ENCODE measurements at places on chromosomes 7 and 10.
A peak's percentile ranks its signal among the peaks of the same experiment; 100 is the strongest.

DNA sequence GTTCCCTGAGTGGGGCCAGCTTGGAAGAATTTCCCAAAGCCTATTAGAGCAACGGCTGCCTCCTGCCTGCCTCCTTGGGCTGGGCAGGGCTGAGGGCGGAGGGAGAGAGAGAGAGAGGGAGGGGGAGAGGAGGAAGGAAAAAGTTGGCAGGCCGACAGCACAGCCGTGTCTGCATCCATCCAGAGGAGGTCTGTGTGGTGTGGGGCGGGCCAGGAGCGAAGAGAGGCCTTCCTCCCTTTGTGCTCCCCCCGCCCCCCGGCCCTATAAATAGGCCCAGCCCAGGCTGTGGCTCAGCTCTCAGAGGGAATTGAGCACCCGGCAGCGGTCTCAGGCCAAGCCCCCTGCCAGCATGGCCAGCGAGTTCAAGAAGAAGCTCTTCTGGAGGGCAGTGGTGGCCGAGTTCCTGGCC, at the start of gene AQP1:
Gene AQP1 (plus strand): TSS at position 293 of the 409 bp plus-strand sequence. CDS start 57 bp downstream, at position 350.
- DNase-seq = no peak

- no peak for DNase-seq
Measured at GRCh38 chr7:117946151-117946633, 73.0 kb upstream of the CTTNBP2 start.

DNA sequence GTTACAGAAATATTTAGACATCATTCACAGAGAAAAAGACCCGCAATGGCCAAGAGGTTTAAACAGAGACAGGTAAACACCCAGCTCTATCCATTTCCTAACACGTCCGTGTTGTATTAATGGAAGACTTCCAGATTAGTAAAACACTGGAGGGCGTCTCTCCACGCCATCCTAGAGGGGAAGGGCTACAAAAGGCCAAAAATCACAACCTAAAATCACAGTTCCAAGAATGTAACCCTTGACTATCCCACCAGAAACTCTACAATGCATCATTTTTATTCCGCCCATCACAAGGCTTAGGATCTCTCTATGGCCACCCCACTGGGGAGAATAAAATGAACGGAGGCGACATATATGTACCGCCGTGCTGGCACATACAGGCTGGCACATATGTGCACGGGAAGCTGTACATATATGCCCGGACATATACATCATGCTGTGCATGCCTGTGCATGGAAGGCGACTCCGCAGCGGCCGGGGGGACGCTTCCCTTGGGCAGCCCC, 734 bp downstream of the PCLO start:
- no peak for DNase-seq

GRCh38 chr10:114974625-114975024, 36.6 kb downstream of the TRUB1 start:
- DNase-seq = no peak

- DNase-seq = no peak
Measured at GRCh38 chr10:48550977-48551376, 53.9 kb downstream of the ARHGAP22 start.

GRCh38 chr7:46739518-46740234, 818.6 kb upstream of the IGFBP3 start:
- DNase-seq = no peak

- no peak for DNase-seq
Measured at GRCh38 chr7:116679500-116679899, 7.5 kb downstream of the MET start.

- DNase-seq = no peak
Measured at GRCh38 chr10:77049896-77050295, 587.7 kb downstream of the KCNMA1 start.

- DNase-seq = no peak
Measured at GRCh38 chr7:34457329-34457728, 200.7 kb upstream of the NPSR1 start.

DNA sequence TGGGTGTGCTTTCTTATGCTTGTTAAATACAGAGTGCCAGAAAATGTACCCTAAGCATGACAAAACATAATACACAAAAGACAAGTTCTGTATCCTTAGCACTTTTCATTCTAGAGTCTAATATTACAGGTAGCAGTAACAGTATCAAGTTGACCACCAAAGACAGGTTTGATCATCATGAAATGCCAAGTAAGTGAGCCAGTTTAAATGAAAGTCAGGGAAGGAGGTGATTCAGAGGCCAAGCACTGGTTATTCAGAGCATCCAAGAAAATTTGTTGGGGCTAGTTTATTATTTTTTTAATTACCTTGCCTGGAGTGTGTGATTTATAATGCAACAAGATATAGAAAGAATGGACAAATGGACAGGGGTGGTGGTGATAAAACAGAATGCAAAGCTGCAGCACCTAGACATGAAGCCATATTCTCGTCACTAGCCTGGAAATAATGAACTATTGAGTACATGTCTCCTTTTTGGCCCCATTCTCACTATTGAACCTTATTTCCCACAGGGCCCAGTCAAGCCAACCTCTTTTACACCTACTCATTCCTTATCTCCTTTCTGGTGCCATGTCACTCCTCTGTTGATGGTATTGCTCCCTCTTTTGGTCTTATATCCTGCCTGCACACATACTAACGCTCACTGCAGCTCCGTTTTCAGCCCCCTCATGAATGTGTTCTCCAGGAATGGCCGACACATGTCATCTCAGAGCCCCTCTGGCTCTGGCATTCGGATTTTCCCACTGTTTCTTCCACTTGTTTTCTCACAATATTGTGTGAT, 78.6 kb upstream of the GLCCI1 start:
- DNase-seq = no peak

DNA sequence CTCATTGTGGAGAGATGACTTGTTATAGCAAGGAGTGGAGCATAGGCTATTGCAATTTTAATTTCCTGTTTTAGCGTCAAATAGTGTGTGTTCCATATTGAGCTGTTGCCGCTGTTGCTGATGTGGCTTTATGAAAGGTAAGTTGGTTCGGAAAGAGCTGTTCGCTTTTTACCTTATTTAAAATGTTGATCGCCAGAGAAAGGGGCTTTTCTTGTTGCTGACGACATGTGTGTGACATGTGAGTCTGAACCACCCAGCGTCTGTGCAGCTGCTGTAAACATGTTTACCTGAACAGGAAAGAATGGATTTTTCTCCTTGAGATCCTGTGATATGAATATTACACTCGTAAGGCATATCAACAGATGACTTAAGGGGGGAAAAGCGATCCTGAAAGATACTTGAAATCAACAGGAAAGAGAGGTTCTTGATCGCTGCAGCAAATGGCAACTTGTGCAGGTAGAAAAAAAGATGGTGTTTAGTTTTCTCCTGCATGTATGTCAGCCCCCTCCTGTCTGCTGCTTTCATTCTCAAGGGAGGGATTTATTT, 2.5 kb downstream of the ZEB1 start:
- DNase-seq = peak; percentile 2

GRCh38 chr7:142139597-142140400, 28.3 kb downstream of the MGAM2 start:
- no peak for DNase-seq

Measured in activated effector memory CD4-positive, alpha-beta T cell treated with Interleukin-2 at 50 U/mL for 16 hours (primary cell).